ENCODE measurements at places on chromosomes 11 and 22. TPM values are rescaled to one million over a fixed set of nuclear protein-coding genes. Genes with fewer than 3 reads are reported as not detected.
A peak's percentile ranks its signal among the peaks of the same experiment; 100 is the strongest.

- peak; percentile 87 for DNase-seq
Observed at GRCh38 chr22:50731811-50732624, 6.0 kb upstream of the ACR start.

DNA sequence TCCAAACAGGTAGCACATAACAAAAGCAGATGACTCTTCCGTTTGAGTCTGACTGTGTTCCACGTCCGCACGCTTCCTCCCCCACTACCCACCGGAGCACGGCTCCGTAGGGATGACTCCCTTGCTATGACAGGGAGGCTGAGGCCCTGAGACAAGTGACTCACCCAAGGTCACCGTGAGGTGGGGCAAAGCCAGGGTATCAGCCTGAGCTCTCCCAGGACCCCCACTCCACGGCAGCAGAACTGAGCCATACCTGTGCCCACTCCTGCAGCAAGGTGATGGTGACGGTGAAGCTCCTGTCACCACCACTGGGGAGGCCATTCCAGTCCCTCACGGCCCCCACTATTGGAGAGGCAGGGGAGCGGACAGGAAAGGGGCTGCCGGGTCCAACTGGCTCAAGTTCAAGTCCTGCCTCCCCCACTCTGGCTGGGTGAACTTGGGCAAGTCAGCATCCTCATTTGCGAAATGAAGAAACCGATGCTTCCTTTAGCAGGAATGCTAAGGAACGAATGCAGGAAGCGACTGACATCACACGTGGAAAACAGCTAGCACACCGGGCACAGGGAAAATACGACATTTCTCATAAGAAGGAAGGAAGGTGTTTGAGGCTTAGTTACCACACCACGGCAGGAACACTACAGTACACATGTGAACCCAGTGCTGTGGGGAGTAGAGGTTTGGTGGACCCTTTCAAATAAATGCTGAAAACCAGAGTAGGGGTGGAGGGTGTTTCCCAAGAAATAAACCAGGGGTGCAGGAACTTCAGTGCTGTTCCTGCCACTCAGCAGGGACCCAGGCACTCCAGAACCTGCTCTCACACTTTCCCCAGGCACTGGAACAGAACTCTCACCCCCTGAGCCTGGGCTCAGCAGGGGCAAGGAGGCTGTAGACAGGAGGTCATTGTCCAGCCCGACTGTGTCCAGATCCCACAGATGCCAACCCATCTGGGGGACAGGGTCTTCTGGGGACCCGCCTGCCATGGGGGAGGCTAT is 32.4 kb upstream of the CBX7 start:
- DNase-seq = peak; percentile 10

Gene TRIM21
- total RNA-seq = 14.2 TPM

DNA sequence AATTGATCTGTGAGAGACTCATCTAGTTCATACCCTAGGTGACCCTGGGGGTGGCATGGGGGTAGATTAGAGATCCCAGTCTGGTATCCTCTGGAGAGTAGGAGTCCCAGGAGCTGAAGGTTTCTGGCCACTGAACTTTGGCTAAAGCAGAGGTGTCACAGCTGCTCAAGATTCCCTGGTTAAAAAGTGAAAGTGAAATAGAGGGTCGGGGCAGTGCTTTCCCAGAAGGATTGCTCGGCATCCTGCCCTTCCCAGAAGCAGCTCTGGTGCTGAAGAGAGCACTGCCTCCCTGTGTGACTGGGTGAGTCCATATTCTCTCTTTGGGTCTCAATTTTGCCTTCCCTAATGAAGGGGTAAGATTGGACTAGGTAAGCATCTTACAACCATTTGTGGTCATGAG is 653 bp downstream of the IL18BP start:
- DNase-seq = no peak

Gene PHF21B
- 17.7 TPM for total RNA-seq

- DNase-seq = no peak
Observed at GRCh38 chr11:77444261-77444660, 29.6 kb downstream of the PAK1 start.
